ENCODE measurements at places on chromosomes 5 and 9.

GRCh38 chr9:94085062-94085639, 887 bp downstream of the PTPDC1 start:
- no peak for DNase-seq

- DNase-seq, result peak; percentile 65
Measured at GRCh38 chr9:20621471-20622329, 599 bp downstream of the MLLT3 start.

DNA sequence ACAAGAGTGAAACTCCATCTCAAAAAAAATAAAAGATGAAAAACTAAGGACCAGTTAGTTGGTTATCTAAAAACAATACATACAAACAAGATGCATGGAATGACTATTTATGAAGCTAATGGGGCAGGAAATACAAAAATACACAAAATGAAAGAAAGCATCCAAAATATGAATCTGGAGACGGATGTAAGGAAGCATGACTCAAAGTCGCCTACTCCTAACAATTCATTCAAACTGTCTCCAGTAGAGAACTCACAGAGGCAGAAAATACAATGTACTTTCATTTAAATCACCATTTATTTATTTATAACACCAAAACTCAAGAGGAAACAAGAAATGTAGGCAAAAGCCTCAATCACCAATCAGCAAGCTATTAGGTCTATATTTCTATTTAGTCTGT, 68.4 kb downstream of the SCAI start:
- no peak for DNase-seq

DNA sequence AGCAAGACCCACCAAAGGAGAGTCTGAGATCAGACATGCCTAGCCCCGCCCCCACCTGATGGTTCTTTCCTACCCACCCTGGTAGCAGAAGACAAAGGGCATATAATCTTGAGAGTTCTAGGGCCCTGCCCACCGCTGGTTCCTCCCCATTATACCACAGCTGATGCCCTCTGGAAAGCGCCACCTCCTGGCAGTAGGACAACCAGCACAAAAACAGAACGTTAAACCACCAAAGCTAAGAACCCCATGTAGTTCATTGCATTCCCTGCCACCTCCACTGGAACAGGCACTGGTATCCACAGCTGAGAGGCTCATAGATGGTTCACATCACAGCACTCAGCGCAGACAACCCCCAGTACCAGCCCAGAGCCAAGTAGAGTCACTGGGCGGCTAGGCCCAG, 81.2 kb upstream of the TRPC7 start:
- DNase-seq, result no peak

- no peak for DNase-seq
Measured at GRCh38 chr9:98132806-98133631, 14.0 kb upstream of the TRIM14 start.

All from cerebellar cortex (tissue), 1 donor.